GM23248 (cell line): ENCODE measurements at places on chromosomes 4 and X. TPM values are rescaled to one million over a fixed set of nuclear protein-coding genes. Genes with fewer than 3 reads are reported as not detected.

Gene LRP2BP
- total RNA-seq, result 0.13 TPM in 1 of 2 replicates, not detected in the other

Gene NLGN4X
- under 0.01 TPM in 1 of 2 replicates, not detected in the other for total RNA-seq

GRCh38 chr4:72489267-72489666 lies 79.8 kb downstream of the ADAMTS3 start:
- peak; percentile 56 for DNase-seq

GRCh38 chr4:185016946-185017758 lies 1.1 kb upstream of the HELT start:
- peak; percentile 34 for DNase-seq

GRCh38 chr4:56215901-56216300 lies 171.4 kb downstream of the AASDH start:
- peak; percentile 66 for DNase-seq
